ENCODE measurements at places on chromosomes 5 and 9. TPM values are rescaled to one million over a fixed set of nuclear protein-coding genes. Genes with fewer than 3 reads are reported as not detected.
A peak's percentile ranks its signal among the peaks of the same experiment; 100 is the strongest.

GRCh38 chr5:60512117-60512516, 187.8 kb downstream of the DEPDC1B start:
- no peak for DNase-seq

DNA sequence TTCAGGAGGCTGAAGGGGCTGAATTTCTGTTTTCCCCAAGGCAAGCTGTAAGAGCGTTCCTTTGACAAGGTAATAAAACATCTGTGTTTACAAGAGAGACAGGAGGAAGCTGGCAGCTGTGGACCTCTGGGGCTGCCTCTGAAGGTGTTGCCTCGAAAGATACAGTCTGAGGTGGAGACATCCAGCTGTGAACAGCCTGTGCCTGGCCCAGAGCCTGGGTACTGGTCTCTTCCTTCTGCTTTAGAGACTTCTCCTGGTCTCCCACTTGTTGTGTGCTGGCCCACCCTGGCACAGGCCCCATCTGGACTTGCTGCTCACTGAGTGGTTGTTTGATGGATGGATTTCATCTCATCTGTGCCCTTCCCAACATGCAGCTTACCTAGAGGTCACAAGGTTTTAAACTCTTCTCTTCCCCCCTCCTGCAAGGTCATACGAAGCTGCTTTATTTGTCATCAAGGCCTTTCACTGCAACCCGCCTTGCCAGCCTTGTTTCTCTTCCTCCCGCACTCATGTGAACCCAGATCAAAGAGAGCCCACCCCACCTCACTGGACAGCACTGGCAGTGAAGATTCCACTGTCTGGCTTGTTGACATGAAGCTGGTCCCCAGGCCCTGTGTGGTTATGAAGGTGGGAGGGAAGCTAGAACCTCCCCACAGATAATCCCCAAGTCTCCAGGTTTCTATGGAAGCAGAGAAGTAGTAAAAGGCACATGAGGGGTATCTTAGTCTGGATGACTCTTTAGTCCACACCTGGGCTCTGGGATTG, 35.0 kb upstream of the ALDH1B1 start:
- no peak for DNase-seq

- no peak for DNase-seq
Observed at GRCh38 chr5:151041577-151042268, 21.3 kb downstream of the GPX3 start.

GRCh38 chr5:172860520-172861443, 26.7 kb downstream of the ERGIC1 start:
- peak; percentile 69 for DNase-seq

DNA sequence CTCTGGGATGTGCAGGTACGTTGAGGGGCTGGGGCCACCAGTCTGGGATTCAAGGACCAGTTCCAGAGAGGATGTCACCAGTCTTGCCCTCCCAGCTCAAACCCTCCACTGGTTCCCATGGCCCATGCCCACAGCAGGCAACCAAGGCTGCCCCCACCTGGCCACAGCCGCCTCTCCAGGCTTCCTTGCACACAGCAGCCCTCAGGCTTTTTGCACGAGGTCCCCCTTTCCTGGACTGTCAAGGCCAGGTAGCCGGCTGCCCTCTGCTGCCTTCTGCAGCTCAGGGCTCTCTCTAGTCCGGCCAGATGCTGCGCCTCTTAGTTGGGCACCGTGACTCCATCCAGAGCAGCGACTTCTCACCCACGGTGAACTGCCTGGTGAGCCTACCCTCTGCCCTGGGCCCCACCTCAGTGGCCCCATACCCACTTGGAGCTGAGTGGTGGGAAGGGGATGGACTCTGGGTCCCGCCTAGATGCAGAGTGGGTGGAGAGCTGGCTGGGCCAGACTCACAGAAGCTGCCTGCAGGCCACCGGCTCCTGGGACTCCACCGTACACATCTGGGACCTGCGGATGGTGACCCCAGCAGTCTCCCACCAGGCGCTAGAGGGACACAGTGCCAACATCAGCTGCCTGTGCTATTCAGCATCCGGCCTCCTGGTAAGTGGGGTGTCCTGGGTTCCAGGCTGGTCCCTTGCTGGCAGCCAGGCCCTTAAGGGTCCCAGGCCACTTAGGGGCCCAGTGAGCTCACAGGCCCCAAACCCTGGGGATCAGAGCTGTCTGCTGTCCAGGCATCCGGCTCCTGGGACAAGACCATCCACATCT, 2.9 kb downstream of the WDR38 start:
- no peak for DNase-seq

DNA sequence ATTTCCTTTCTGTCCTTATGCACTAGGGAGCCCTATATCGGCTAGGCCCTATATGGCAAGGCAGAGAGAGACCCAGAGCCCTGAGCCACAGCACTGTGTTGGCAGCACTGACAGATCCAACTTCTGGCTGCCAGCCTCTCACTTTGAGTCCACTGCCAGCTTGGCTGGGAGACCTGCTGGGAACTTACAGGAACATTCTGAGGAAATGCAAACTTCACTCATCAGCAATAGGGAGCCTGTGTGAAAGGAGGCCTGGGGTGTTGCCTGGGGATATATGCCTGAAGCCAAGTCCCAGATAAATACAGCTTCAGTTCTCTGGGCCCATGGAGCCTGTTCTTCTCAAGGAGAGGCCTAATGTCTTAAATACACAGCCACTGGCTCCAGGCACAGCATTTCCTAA, 78.0 kb downstream of the ADRB2 start:
- no peak for DNase-seq

DNA sequence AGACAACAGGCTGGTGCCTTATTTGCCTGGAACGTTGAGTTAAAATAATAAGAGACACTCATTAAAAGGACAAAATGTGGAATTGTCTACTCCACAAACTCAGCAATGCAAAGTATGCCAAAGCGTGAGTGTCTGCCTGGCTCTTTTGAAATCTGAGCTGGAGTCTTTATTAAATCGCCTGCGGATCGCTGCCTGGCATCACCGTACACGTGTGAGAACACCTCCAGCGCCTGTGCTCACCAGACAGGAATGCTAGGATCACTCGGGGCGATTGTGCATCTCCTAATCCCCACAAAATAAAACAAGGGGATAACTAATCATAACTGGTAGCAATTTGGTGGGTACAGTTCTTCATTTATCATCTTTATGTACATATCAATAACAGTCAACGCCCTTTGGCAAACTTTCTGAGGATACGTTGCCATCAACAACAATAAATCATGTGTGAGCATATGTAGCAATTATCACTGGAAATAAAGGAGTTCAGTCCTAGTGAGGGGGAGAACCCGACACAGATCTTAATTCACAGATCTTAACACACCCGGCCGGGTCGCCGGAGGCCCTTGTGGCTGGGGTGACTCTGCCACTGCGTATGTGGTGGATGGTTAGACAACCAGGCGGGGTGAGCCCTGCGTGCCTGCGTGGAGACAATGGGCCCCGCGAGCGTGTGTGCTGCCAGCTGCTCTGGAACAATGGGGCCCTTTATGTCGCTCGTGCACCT, 284.9 kb upstream of the IRX1 start:
- DNase-seq: no peak

DNA sequence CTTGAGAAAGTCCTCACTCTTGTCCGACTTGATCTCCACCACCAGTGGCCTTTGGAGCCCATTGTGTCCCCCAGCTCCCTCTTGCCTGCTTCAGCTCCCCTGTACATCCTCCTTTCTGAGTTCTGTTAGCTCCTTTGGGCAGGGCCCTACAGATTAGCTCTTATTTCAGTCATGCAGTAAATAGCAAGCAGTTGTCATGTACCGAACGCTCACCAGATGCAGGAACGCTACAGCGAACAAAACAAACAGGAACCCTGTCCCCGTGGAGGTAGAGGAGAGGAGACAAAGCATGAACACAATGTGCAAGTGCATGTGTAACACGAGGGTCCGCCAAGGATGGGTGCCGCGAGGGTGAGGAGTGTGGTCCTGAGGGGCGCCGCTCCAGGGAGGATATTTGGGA, 111.3 kb downstream of the PDZD2 start:
- no peak for DNase-seq

GRCh38 chr5:79873187-79873586, 117.9 kb downstream of the MTX3 start:
- no peak for DNase-seq

DNA sequence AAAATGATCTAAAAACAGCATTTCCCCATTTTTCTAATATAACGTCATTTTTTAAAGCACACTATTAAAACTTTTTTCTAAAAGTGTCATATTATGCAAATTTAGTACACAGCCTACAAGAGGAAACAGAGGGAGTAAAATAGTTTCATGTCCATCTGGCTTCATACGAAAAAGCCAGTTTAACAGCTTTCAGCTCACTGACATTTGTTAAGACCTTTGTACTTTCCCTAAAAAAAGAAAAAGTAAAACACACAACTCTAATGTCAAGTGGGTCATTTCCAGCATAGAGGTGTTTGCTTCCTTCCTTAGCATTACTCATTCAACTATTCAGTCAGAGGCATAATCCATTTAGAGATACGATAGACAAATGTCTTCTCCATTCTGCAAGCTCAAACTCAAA, 49.4 kb downstream of the ABHD17B start:
- DNase-seq: no peak

- DNase-seq: peak; percentile 94
Observed at GRCh38 chr9:4334410-4334813, 34.5 kb upstream of the GLIS3 start.

GRCh38 chr5:115366223-115366622, 69.8 kb upstream of the CCDC112 start:
- no peak for DNase-seq

- no peak for DNase-seq
Observed at GRCh38 chr5:141683596-141684141, 1.6 kb upstream of the ARAP3 start.

- DNase-seq: no peak
Observed at GRCh38 chr5:152107220-152107619, 182.6 kb upstream of the GLRA1 start.

DNA sequence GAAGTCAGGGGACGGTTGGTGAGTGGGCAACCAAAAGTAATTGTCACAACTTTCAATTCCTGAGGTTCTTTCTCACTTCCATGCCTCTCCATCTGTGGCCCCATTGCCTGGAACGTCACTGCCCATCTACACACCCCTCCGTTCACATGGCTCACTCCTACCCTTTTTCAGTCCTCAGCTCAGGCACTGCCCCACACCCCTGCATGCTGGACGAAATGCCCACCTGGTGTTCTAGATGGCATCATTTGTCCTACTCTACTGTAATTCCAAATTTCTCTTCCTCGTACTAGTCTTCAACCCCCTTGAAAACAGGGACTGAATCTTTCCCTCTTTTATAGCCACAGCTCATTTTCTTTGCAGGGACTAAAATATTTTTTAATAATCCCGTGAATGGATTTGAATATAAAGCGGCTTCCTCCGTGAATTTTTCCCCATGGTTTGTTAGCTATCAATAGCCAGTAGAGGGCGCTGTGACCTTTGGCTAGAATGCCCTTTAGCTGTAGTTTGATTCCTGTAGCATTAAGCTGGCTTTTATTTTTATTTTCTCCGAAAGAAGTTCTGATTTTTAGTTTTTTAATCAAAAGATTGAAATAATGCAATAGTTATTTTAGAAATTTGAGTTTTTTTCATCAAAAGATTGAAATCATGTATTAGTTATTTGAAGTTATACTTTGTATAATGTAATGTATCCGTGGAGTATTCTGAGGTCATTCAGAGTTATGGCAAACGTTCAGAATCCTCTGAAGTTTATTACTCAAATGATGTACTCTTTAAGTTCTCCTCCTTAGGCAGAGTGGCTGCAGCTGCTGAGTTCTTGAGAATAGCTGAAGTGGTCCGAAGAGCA, 232.1 kb downstream of the SH3GL2 start:
- peak; percentile 26 for DNase-seq

DNA sequence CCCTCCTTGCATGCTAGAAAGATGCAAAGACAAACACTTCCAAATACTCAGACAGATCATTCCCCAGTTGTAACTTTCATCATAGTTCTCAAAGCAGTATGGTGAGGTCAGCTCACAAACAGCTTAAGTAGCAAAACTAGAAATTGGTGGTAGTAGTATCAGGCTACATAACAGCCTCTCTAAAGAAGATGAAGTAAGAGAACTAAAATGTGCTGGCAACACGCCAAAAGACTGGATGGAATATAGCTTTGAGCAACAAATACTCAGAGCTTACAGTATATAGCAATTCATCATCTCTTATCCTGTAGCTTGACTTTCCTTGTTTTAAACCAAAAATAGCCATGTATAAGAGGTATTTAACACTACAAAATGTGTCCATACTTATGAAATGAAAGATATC, 7.5 kb downstream of the PFDN1 start:
- DNase-seq: peak; percentile 30

- DNase-seq: peak; percentile 79
Observed at GRCh38 chr5:161230221-161230620, 316.3 kb downstream of the GABRB2 start.

DNA sequence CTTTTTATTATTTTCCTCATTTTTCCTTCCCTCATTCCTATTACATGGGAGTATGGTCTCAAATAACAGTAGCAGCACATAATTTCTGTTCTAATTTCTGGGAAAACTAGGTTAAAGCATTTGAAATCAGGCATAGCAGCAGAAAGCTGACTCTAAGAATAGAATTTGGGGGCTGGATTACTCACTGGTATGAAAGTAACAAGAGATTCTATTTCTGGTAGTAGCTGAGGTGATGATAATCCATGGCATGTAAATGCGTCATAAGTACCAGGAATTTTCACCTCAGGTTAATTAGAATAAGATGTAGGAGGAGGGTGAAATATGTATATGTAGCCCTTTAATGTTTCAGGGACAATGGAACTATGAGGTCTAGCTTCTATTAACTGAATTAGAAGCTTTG, 662.0 kb downstream of the PTPRD start:
- no peak for DNase-seq

DNA sequence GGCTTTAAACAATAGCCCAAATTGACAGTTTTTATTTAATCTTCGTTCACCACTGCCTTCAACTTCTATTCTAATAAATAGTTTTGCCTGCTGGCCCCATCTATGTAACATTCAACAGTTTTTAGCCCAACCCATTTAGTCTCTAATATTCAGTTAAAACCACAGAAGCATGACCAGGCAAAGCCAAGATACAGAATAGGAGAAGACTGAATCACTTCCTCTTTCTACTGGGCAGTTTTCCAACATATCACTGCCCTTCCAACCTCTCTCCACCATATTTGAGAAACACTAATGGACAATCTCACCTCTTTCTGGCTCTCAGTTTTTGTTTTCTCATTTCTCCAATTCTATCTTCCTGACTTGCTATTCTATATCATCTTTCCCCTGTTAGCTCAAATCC, 352.9 kb downstream of the DNAH5 start:
- DNase-seq: no peak

- no peak for DNase-seq
Observed at GRCh38 chr9:28542928-28543327, 969.6 kb upstream of the C9orf72 start.

GRCh38 chr9:112917987-112918362, 27.3 kb upstream of the SLC46A2 start:
- no peak for DNase-seq

- DNase-seq: peak; percentile 4
Observed at GRCh38 chr9:133237035-133237731, 28.1 kb upstream of the OBP2B start.

- DNase-seq: no peak
Observed at GRCh38 chr5:17839848-17840247, 205.6 kb downstream of the TAF11L14 start.

The GAS1 gene
- total RNA-seq: 6.6 TPM

The PDCD1LG2 gene
- 0.20 TPM for total RNA-seq

The GFI1B gene
- not detected for total RNA-seq

The SLC25A2 gene
- 0.19 TPM for total RNA-seq

The EHMT1 gene
- 34.9 TPM for total RNA-seq

The GLRA1 gene
- total RNA-seq: not detected

The SLC23A1 gene
- 1.2 TPM for total RNA-seq

The PROB1 gene
- 0.34 TPM for total RNA-seq

The KCNIP1 gene
- total RNA-seq: 1.2 TPM

The ADGRD2 gene
- total RNA-seq: not detected

The FRMD3 gene
- total RNA-seq: 1.4 TPM

The C5 gene
- total RNA-seq: 29.9 TPM

The SPATA31C1 gene
- not detected for total RNA-seq

The CKMT2 gene
- total RNA-seq: 2.3 TPM

The GABRA6 gene
- not detected for total RNA-seq

Data from pancreas (tissue), 10 donors.